Fibroblast of skin of back (primary cell): ENCODE measurements at places on chromosomes 2 and 18.

DNA sequence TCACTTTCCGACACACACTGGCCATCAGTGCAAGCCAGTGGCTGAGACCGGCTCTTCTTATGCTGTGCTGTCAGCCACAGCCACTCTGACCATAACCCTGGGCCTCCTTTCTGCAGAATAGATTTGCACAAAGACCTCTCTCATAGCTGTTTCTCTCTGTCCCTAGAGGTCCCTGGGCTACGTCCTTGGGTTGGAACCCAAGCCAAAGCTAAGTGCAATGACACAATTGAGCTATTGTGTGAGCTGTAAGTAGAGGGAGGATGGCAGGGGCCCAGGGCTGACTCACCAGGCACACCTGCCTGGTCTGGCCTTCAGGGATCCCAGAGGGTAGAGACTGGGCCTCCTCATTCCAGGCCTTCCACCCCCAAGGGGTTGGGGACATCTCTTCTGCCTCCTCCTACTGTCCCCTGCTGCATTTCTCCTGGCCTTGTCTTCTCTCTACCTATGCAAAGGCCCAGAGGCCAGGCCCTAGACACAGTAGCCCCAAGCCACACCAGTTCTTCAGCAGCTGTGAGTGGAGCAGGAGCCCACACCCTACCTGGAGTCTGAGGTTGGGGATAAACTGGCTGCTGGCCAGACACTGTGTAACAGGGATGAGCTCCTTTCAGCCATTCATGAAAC lies 174.6 kb downstream of the NCK2 start:
- no peak for DNase-seq

DNA sequence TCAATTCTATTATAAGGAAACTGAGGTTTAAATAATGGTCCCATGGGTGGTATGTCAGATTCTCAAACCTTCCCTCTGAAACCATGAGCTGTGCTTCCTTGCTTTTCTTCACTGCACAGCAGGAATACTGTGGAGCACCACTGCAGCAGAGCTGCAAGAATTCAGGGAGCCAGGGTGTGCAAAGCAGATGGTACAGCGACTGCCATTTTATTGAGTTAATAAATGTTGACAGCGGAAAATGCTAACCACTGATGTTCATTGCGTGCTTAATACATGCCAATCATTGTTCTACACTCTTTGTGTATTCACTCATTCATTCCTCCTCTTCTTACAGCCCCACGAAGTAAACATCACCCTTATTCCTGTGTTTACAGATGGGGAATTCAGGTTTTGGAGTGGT lies 152.2 kb upstream of the THSD7B start:
- no peak for DNase-seq

GRCh38 chr2:36889795-36890194 lies 76.5 kb downstream of the STRN start:
- peak; percentile 95 for DNase-seq

DNA sequence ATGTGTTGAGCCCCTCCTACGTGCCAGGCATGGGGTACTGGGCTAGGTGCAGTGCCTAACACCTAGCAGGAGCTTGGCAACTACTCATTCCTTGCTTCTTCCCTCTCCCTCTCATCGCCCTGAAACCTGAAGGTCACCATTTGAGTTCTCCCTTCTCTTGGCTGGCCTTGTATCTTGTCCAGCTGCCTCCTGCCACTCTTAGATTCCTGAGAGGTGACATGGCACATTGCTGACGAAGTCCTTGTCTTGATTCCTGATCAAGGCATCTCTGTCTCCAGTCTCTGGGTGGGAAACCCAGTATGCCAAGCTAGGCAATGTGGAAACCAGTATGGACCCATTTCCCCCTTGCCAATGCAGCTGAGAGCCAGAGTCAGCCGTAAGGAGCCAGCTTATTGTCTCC lies 9.0 kb upstream of the EFR3B start:
- DNase-seq: no peak

- DNase-seq: no peak
Measured at GRCh38 chr18:67381608-67382150, 134.8 kb downstream of the DSEL start.

- no peak for DNase-seq
Measured at GRCh38 chr2:43448822-43449110, 147.1 kb downstream of the THADA start.

GRCh38 chr2:85972355-85972754 lies 83.6 kb upstream of the ST3GAL5 start:
- no peak for DNase-seq

- DNase-seq: no peak
Measured at GRCh38 chr2:169397697-169398096, 35.4 kb upstream of the LRP2 start.

GRCh38 chr2:209519271-209519670 lies 95.4 kb downstream of the MAP2 start:
- DNase-seq: no peak

- no peak for DNase-seq
Measured at GRCh38 chr2:33729353-33729752, 130.3 kb upstream of the FAM98A start.

GRCh38 chr2:173590276-173590861 lies 235.7 kb downstream of the CDCA7 start:
- DNase-seq: peak; percentile 98

DNA sequence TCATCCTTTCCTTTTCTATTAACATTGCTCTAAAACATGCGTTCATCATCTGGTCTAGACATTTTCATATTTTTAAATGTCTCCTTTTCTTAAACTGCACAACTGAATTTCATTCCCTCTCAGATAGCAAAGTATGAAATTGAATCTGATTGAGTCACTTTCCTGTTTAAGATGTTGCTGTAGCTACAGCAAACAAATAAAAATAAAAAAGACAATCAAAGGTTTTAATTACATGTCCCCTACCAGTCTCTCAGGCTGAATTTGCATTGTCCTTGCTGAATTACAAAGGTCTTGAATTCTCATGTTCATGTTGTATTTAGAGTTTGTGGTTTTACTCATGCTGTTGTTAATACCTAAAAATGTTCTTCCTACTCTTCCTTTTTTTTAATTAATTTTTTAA lies 537.9 kb upstream of the LRATD1 start:
- DNase-seq: no peak

GRCh38 chr2:66821168-66821567 lies 386.2 kb downstream of the MEIS1 start:
- no peak for DNase-seq

- no peak for DNase-seq
Measured at GRCh38 chr2:23484767-23485166, 99.8 kb downstream of the KLHL29 start.

DNA sequence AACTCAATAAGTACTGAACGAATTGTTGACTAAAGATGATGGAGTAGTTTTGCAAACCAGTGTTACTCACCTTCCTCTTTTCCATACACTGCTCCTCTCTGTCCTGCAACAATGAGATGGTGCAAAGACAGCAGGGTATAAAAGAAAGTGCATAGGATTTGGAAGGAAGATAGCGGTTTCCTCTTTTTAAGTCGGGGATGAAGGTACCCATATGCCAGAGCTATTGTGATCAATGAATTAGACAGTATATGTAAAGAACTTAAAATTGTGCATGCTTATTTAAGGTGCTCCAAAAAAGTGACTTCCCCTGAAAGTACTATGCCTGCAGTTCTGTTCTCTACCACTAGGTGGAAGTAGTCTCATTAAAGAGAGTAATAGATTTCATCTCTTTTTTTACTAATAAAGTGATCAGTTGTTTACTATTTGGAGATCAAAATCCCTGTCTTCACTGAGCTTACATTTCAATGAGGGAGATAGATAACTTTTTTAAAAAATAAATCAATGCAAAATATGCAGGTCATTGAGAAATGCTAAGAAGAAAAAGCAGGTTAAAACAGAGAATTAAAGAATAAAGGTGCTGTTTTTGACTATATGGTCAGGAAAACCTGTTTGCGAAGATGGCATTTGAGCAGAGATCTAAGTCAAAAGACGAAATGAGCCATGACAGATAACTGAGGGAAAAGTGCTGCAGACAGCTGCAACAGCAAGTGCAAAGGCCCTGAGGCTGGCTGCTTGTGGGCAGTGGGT lies 339.7 kb upstream of the SLC14A2 start:
- peak; percentile 13 for DNase-seq

GRCh38 chr2:189621781-189622180 lies 39.5 kb upstream of the ASNSD1 start:
- no peak for DNase-seq

DNA sequence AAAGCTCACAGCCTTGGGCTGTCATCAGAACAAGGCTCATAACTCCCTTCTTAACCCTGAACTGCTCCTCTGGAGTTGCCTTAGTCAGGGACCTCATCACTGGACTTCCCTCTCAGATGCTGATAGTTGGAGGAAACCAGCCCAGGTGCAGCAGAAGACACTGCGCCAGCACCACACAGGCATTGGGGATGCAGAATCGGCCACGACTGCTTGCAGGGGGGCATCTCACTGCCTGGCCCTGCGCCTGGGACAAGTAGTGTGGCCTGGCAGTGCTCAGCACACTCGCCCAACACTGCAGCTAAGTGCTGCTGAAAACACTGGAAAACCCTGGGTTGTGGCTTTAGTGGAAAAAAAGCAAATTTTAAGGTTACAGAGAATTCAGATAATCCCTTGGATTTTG lies 68.7 kb downstream of the NCK2 start:
- no peak for DNase-seq

- DNase-seq: no peak
Measured at GRCh38 chr2:85799215-85799956, 45.6 kb downstream of the ATOH8 start.

DNA sequence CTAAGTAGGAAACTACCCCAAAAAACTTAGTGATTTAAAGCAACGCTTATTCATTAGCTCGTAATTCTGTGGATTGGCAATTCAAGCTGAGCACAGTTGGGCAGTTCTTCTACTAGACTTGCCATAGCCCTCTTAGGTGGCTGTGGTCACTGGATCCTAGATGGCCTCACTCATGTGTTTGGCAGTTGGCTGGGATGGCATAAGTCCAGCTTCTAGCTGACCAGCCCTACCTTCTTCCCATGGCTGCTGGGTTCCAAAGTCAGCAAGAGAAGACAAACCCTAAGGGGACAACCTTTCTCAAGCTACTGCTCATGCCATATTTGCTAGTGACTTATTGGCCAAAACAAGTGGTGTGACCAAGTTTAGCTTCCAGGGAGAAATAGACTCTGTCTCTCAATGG lies 95.3 kb downstream of the COPS8 start:
- DNase-seq: no peak

GRCh38 chr18:51582551-51582950 lies 385.1 kb upstream of the MEX3C start:
- DNase-seq: no peak

DNA sequence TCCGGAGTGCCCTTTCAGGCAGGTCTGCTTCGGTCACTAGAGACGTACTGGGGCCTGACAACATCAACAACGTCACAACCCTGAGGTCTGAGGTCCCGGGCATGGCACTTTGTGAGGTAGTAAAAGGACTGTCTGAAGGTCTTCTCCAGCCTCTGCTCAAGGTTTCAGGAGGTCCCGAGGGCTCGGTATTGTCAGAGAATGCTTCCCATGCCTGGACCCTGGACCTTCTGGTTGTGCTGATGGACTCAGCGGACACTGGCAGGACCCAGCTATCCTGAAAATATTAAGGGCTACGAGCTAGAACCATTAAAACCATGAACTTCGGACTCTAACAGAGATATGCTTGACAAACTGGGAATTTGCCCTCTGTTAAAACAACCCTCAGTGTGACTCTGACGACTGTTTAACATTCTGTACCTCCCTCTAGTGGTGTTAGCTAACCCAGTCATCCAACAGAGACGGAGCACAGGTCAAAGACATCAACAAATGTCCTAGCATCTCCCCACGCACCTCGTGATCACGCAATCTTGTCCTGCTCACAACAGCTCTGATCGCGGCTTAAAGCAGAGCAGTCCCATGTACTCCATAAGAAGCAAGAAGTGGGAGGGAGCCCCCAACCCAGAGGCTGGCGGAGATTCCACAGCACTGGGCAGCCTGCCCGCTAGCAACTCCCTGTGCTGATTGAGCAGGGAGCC lies 96.5 kb downstream of the CCDC93 start:
- peak; percentile 8 for DNase-seq

GRCh38 chr2:205580212-205580987 lies 101.9 kb upstream of the NRP2 start:
- DNase-seq: peak; percentile 72

DNA sequence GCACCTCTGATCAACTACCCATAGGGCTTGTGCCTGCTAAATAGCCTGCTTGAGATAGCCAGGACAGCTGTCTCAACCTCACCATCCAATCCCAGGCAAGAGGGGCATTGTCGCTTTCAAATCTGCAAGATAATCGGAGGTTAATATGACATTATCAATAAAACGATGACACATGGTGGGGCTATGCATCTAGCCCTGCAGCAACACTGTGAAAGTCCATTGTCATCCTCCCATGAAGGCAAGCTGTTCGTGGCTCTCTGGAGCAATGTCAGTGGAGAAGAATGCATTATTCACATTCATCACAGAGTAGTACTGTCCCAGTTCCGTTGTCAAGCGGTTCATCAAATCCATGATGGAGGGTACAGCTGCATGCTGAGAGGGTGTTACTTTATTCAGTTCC lies 18.9 kb upstream of the KLHL23 start:
- DNase-seq: no peak

GRCh38 chr18:78363556-78364387 lies 615.8 kb upstream of the SALL3 start:
- DNase-seq: no peak

DNA sequence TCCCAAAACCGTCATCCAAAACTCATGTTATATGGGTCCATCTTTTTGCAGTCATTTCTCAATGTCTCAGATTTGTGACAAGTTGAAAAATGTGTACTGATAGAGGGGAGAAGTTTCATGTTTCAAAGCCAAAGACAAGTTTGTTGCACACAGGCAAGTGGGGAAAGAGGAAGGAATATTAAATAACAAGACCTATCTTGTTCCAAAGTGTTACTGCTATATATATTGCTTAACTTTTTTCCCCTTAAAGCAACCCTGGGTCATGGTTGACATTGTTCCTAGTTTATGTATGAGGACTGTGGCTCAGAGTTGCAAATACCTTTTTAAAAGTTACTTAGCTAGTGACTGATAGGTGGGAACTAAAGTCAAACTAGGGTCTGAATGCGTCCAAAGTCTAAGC lies 1.7 kb downstream of the ITGA4 start:
- no peak for DNase-seq

GRCh38 chr2:85462322-85462721 lies 43.8 kb downstream of the SH2D6 start:
- no peak for DNase-seq

DNA sequence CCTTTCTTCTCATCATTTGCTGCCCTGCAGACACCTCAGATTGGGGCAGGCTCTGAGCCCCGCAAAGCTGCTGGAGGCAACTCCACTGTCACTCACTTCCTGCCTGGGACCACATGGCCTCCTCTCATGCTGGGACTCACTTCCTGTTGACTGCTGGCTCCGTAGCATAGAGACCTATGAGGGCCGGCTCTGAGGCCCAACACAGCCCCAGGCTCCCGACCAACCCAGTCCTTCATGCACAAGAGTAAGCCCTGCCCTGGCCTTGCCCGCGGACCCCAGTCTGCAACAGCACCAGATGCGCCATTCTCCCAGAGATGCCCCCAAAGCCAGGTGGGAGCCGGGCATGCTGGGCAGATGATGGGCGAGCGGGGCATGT lies 55.7 kb downstream of the DNMT3A start:
- DNase-seq: peak; percentile 35

GRCh38 chr2:27211943-27212625 lies at the start of the genes ATRAID and SLC5A6:
Gene ATRAID (plus strand): TSS chr2:27212041. CDS start chr2:27212369, 328 bp downstream.
Gene SLC5A6 (minus strand): TSS chr2:27212268. CDS start chr2:27207650, 4,618 bp downstream.
- peak; percentile 88 for DNase-seq

GRCh38 chr2:203948733-203949132 lies 12.2 kb downstream of the ICOS start:
- DNase-seq: no peak
